ENCODE measurements at places on chromosomes 13 and 19.

DNA sequence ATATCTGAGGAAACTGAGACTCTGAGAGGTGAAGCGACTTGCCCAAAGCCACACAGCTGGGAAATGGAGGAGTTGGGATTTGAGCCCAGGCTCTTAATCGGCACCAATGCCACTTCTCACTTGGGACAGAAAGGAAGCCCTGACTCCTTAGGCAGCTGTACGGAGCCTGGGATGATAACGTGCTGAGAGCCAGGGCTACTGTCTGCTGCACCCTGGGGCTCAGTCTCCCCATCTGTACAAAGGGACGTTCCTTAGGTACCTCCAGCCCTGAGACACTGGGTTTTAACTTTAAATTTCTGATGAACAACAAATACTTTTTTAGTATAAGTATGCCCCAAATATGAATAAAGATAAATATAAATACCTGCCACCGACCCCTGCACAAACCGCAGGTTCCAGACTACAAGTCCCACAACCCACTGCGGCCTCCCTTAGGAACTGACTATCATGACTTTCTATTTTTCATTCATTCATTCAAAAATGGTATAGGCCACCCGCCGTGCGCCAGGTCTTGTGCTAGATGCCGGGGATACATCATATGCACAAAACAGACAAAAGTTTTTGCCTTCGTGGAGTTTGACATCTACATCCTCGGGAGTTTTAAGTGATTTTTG is 776 bp upstream of the NCLN start:
- DNase-seq: no peak

- no peak for DNase-seq
Measured at GRCh38 chr13:83563499-83563898, 318.8 kb downstream of the SLITRK1 start.

DNA sequence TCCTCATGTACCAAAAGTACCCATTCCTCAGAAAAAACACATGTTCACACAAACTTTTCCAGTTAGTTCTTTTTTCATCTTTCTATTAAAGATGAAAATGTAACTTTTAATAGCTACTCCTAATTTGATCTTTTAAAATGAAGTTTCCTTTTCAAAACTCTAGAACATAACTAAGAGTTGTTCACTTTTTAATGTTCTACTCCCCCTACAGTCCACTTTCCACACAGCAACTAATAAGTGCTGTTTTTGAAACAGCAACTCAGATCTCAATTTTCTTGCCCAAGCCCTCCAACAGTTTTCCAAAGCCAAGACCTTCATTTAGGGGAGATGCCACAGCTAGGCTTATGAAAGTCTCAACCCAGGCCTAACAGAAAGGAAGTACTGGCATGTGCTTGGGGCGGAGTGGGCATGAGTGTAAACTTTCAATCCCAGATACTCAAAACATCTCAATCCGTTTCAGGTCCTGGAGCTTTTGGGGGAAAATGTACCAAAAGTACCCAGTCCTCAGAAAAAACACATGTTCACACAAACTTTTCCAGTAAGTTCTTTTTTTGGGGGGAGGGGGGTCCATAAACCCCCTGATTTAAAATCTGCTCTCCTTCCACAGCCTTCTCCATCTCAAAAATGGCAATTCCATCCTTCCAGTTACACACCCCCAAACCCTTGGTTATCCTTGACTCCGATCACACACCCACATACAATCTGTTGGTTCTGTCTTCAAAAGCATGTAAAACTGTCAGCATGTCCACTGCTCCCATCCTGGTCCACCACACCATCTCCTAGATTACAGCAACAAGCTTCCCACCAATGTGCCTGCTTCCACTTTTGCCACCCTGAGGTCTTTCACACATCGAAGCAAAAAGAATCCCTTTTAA is 2.0 kb downstream of the FBL start:
- DNase-seq: peak; percentile 55

GRCh38 chr13:111115061-111115964 is at the start of gene ARHGEF7:
Gene ARHGEF7, plus strand, starts transcription at chr13:111115310. Its CDS starts 217 bp downstream, at chr13:111115527.
- no peak for DNase-seq

GRCh38 chr13:20351281-20352022 is 119.3 kb upstream of the GJB6 start:
- DNase-seq: peak; percentile 88

GRCh38 chr13:51618626-51619025 is 34.4 kb downstream of the WDFY2 start:
- no peak for DNase-seq

- no peak for DNase-seq
Measured at GRCh38 chr13:43390619-43391018, 367.2 kb downstream of the DNAJC15 start.

GRCh38 chr13:43026262-43026661 is 2.9 kb downstream of the DNAJC15 start:
- peak; percentile 64 for DNase-seq

GRCh38 chr19:29375429-29376119 is 150.2 kb upstream of the VSTM2B start:
- no peak for DNase-seq

DNA sequence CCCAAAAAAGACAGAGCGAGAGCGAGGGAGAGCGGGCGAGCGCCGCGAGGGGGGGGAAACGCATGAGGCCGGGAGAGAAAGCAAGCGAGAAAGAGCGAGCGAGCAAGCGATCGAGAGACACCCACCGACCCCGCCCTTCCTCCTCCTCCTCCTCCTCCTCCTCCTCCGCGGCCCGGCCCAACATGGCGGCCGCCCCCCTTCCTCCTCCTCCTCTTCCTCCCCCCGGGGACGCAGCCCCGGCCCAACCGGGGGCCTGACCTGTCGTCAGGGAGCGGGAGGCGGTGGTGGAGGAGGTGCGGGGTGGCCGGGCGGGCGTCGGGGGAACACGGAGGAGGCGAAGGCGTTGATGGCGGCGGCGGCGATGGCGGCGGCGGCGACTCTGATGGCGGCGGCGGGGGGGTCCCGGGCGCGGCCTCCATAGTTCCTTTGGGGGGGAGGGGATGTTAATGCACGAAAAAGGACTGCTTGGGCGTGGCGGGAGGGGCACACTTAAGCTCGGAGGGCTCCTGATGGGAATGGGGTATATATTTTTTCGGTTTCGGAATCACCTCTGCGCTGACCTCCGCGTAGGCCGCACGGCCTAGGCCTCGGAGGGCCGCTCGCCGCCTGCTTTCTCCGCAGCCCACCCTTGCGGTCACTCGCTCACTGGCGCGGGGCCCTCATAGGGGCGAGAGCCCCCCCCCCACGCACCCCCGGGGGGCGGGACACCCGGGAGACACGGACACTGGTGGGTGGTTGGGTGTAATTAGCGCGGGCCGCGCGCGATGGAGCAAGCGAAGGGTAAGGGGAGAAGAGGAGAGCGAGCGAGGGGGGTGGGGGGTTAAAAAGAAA is 1.2 kb downstream of the ZC3H4 start:
- DNase-seq: peak; percentile 100

DNA sequence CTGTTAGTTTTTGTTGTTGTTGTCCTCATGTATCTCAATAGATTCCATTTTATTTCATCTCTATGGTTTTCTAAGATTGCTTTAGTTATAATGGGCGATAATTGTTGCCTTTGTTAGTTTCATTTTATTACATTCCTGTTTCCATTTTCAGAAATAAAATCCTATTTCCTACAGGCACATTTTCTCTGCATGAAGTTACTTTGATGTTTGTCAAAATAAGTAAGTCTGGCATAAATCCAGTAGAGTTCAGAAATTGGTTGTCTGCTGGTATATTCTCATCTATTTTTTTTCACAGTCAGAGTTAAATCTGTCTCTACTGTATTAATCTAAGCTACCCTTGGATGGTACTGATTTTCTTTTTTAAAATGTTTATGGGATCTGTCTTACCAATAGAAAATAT is 204.1 kb downstream of the MYO16 start:
- no peak for DNase-seq

- no peak for DNase-seq
Measured at GRCh38 chr19:35341006-35341405, 6.7 kb upstream of the FFAR1 start.

DNA sequence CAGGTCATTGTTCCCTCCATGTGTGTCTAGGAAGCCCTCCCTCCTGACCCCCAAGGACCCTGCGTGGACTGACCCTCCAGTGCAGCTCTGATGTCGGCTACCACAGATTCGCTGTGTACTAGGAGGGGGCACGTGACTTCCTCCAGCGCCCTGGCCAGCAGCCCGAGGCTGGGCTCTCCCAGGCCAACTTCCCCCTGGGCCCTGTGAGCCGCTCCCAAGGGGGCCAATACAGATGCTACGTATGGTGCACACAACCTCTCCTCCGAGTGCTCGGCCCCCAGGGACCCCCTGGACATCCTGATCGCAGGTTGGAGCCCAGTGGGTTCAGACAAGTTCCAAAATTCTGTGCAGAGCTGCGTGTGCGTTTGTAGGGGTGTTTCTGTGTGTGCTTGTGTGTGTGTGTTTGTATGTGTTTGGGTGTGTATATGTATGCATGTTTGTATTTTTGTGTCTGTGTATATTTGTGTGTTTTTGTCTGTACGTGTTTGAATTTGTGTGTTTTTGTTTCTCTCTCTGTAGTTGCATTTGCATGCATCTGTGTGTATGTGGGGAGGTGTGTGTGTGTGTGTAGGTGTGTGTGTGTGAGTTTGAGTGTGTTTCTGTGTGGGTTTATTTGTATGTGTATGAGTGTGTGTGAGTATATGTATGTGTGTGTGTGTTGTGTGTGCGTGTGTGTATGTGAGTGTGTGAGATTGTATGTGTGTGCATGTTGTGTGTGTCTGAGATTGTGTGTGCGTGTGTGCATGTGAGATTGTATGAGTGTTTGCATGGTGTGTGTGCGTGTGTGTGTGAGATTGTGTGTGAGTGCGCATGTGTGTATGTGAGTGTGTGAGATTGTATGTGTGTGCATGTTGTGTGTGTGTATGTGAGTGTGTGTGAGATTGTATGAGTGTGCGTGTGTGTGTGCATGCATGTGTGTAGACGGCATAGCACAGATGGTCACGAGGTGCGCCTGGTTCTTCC is 21.4 kb upstream of the LILRA2 start:
- DNase-seq: peak; percentile 70

DNA sequence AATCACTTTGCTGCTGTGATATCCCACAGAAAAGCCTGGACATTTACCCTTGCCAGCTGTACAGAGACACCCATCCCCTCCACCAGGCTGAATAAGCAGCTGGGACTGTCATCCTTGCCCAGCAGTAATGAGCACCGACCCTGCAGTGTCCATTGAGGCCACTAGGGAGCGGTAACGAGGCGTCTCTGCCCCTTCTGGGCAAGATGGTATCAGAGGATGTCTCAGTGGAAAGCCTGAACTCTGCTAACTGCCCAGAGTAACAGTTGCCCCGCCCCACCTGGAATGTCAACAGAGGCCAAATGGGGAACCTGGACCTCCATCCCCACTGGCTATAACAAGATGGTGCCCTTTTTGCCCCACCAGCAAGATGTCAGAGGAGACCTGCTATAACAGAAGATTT is 22.8 kb upstream of the CEACAM20 start:
- peak; percentile 54 for DNase-seq

DNA sequence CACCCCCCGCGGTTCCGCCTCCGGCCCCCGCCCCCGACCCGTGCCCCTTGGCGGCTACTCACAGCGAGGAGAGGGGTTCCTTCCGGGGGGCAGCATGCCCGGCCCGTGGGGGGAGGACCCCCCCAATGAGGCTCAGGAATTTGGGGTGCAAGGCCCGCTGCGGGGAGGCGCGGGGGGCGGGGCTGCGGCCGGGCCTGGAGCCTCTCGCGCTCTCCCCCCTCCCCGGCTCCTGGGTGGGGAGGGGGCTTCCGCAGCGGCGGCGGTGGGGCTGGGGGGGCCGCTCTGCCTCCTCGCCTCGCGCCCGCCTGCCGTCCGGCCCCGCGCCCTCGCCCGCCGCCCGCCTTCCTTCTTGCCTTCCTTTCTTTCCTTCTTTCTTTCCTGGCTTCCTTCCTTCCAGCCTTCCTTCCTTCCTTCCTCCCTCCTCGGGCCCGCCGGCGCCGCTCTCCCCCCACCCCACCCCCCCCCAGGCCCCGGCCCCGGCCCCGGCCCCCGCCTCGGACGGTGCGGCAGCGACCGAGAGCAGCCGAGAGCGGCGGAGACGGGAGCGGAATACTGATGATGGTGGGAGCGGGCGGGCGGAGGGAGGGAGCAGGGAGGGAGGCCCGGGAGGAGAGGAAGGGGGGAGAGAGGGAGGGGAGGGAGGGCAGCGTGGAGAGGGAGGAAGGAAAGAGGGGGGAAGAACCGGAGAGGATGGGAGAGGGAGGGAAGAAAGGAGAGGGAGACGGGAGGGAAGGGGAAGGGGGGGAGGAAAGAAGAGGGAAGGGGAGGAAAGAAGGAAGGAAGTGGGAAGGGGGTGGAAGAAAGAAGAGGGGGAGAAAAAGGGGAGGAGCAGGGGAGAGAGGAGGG is at the start of gene LRRC4B:
Gene LRRC4B (minus strand): TSS at position 554 of the 846 bp plus-strand sequence. CDS start 19,597 bp downstream, outside the sequence.
- DNase-seq: no peak

GRCh38 chr13:44249431-44249836 is 124.2 kb upstream of the SERP2 start:
- DNase-seq: no peak

Data from NB4 (cell line).